ENCODE measurements at places on chromosomes 6 and 20.
A peak's percentile ranks its signal among the peaks of the same experiment; 100 is the strongest.

DNA sequence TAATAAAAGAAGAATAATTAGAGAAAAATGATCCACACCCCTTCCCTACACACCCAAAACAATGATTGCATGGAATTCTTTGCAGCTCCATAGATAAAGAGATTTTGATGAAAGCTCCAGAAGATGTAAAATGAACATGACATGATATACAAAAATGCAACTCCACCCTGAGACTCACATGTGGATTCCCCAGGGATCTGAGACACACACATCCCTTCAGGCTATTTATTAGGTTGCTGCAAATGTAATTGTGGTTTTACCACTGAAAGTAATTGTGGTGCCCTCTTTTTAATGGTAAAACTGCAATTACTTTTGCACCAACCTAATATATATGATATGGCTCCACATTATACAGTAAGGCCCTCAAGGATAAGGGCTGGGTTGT is 40.4 kb upstream of the TBC1D7 start:
- no peak for DNase-seq

DNA sequence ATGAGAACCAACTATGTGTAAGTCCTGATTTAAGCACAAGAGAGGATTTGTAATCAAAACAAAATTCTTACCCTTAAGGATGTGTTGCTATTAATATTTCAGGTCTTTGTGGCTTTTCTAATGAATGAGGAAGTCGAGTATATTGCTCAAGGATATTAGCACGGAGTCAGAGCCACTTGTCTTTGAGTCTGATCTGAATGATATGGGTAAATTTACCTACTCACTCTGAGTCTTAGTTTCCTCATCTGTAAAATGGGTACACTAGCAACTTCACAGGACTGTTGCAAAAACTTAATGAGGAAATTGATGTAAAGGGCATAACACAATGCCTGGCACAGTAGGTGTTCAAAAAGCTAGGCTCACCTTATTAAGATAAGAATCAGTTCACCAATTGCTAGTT is 30.0 kb upstream of the QKI start:
- DNase-seq = no peak

GRCh38 chr6:135895231-135895911 is 43.9 kb downstream of the PDE7B start:
- DNase-seq = no peak

- DNase-seq = no peak
Observed at GRCh38 chr6:162140251-162140852, 587.2 kb downstream of the PRKN start.

DNA sequence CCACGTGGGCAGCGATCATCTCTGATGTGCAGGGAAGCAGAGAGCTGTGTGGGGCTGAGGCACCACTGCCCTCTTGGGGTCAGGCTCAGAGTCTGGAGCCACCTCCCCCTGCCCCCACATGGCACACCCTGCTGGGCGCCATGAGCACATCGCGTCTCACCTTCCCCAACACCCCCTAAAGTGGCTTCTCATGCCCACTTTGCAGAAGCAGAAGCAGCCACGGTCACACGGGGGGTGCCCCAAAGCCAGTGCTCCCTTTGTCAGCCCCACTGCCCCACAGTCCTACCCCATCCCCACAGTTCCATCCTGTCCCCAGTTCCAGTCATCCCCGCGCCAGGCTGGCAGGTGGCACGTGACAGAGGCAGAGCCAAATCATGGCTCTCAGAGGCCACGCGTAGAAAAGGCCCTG is 19.5 kb downstream of the SDCBP2 start:
- DNase-seq = no peak

DNA sequence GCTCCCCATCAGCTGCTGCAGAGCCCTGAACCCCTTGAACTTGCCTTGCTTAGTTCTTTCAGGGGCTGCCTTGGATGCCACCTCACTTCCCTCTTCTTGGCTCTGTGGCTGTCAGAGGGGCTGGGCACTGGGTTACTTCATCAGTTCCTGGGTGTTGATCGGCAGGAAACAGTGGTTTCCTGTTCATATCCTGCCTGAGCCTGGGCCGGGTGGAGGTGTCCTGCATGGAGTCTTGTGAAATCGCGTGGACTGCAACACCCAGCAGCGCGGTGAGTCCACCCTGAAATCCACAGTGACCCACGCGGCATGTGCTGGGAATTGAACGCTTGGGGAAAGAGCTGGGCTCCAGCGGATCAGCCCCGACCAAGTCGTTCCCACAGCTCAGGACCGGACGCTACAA is 97.5 kb downstream of the CDH26 start:
- DNase-seq = no peak

GRCh38 chr6:26249957-26250697 is 114.9 kb upstream of the BTN3A2 start:
- no peak for DNase-seq

DNA sequence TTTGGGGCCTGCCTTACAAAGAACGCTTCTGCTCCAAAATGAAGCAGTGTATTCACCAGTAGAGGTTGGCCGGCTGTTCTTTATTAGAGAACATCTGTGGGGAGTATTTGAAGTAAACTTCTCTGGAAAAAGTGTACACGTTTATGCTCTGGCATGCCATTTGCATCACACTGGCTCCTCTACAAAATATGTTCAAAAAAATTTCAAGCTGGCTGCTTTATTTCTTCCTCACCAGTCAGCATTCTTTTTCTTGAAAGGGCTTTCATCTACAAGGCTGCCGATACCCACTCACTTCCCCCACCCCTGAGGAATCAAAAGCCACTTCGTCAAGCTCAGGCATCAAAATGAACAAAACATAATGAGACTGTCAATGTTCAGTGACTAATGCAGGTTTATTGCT is 294.1 kb downstream of the TFAP2B start:
- no peak for DNase-seq

GRCh38 chr6:100134703-100135102 is 140.7 kb upstream of the MCHR2 start:
- DNase-seq = no peak

DNA sequence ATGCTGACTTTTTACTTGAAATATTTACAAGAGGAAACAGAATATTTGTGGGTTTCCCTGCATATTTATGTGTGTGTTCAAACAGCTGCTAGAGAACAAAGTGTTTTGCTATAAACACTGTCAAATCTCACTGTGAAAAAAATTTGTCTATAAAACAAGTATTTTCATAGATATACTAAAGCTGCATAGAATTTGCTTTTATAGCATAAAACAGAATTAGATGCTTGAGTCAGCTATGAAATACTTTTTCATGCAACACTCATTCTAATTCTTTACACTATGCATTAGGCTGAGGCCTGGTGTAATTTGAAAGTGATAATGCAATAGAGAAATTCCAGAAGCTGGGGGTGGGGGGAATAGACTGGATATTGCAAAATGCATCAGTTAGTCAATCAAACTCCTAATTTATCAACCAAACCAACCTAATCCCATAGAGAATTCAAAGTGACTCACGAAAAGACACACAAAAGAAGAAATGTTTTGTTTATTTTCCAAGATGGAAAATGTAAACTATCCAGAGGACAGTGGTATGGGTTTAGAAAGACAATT is 148.2 kb downstream of the LAMA2 start:
- DNase-seq = peak; percentile 82

DNA sequence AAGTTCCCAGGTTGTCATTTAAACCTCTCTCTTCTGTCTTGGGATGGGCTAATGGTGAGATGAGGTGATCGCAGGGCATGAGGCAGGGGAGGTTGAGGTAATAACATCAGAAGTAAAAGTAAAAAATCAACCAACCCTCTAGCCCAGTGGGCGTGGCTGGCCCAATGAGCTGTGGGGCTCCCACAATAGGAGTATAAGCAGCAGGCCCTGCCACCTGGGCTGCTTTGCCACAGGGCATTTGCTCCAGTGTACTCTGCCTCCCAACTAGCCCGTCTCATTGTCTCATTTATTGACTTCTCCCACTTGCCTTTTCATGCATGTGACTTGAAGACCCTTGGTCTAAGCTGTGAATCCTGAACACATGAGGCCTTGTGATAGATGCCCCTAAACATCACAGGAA is 62.8 kb downstream of the PHACTR3 start:
- DNase-seq = no peak

DNA sequence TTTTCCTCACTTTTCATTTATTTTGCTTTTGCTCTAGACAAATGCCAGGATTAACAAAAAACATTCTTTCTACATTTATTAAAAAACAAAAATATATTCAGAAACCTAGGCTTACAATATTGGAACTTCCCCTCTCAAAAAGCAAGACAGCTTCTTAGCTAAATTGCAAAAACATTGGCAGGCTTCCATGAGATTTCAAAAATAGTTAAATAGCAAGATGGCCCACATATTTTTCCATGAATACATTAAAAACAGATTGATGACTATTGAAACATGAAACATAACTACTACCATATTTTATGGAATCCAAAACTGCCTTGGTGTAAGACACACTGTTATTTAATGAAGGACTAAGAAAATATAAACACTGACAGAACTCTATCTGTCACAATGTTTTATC is 92.0 kb downstream of the LY86 start:
- DNase-seq = no peak

DNA sequence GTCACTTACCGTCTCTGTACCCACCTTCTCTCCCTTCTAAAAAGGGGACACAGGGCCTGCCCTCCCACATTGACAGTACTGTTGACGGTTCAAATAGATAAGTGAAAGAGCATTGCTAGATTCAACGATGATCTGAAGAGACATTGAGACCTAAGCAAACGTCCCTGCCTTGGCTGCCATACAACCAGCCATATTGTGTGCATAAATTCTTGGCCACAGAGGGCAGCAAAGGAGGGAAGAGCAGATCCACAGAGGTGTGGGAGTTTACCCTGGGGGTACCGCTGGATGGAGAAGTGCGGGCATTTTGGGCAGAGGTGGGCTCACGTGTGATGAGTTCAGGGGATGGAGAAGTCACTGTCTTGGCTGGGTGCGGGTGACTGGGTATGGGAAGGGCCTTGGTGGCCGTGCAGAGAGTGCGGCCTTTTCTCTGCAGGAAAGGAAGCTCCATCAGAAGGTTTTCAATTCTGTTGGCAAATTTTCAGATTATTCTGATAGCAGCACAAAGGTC is 85.6 kb downstream of the POPDC3 start:
- no peak for DNase-seq

DNA sequence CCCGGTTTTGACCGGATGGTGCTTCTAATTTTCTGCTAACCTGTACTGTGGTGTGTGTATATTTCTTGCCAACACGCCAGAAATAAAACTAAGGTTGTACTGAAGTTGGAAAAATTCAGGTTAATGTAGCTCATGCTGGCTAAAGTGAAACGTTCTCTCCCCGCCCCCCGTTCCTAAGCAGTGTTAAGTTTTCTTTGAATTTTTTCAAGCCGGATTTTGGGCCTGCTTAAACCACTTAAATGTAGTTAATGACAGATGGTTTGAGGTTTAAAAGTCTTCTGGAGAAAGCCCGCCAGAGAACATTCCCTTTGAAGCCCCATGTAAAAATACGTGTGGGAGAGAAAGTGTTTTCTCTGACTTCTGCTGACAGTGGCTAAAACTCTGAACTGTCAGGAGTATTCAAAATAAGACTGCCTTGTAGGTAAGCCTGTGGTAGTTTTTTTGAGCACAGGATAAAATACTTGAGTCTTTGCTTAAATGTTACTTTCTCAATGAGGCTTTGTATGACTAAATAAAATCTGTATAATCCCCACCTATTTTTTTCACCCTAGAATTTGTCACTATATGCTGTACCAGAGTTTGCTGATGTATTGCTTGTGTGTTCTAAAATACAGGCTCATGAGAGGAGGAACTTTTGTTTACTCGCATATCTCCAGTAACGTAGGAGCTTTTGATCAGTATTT is 101.3 kb downstream of the OR2B2 start:
- no peak for DNase-seq

DNA sequence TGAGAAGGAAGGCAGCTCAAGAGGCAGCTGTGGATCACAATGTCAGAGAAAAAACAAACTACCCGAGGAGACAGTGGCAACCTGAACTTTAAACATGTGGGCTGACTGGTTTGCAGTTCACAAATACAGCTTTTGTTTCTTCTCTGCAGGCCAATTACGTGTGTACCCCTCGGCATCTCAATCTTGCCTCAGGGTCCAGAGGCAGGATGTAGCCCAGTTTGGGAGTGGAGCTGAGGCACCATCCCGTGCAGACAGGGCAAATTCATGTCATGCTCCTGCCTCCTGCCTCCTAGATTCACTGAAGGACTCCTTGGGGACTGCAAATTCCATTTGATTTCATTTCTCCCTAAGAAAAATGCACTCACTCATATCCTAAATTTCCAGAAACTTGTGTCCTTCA is 94.2 kb upstream of the KCNK16 start:
- DNase-seq = peak; percentile 93

GRCh38 chr20:4435671-4436455 is 285.8 kb upstream of the PRND start:
- DNase-seq = no peak

GRCh38 chr6:49979584-49979983 is 10.2 kb upstream of the DEFB113 start:
- no peak for DNase-seq

- DNase-seq = no peak
Observed at GRCh38 chr6:132695773-132696172, 18.1 kb downstream of the VNN1 start.

DNA sequence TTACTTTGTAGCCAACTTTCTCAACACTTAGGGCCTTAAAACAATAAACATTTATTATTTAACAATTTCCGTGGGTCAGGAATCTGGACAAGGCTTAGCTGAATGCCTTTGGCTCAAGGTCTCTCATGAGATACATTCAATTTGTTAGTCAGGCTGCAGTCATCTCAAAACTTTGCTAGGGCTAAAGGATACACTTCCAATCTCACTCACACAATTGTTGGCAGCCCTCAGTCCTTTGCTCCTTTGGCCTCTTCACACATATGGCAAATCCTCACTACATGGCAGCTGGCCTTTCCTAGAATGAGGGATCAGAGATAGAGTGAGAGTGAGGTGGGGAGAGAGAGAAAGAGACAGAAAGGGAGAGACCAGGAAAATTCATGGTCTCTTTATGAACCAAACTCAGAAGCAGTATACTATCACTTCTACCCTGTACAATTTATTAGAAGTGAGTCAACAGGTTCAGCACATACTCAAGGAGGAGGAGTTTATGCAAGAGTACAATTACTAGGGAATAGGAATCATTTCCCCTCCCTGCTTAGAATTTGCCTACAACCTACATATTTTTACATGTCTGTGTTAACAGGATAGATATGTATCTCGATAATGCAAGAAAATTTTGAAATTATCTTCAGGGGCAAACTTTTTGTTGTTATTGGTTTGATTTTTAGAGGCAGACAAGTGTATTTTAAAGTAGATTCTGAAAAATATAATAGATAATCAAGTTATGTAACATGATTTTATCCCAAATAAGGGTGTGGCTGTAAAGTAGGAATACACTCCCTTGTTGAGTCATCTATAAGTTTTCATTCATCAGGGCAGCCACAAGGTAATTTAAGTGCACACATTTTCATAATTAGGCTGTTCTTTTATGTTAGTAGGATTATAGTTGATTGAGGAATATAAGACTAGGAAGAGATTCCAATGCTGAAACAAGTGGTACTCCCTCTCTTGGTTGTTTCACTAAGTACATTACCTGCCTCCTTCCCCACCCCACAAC is 85.9 kb upstream of the HMGCLL1 start:
- DNase-seq = no peak

GRCh38 chr6:31125586-31126363 is 5.5 kb upstream of the CDSN start:
- DNase-seq = peak; percentile 88

- DNase-seq = no peak
Observed at GRCh38 chr6:1604158-1605003, 5.3 kb upstream of the FOXC1 start.

- no peak for DNase-seq
Observed at GRCh38 chr6:21522797-21523456, 70.6 kb upstream of the SOX4 start.

Measured in GM04503 (cell line).